MG63 (cell line): ENCODE measurements at places on chromosomes 4 and X. TPM values are rescaled to one million over a fixed set of nuclear protein-coding genes. Genes with fewer than 3 reads are reported as not detected.

Gene CXCL8
- 4.5 and 12.3 TPM in 2 replicates for total RNA-seq

- DNase-seq, result no peak
Observed at GRCh38 chr4:145483514-145483913, 1.9 kb downstream of the SMAD1 start.

- peak; percentile 10 for DNase-seq
Observed at GRCh38 chrX:23952984-23953907, 45.4 kb downstream of the CXorf58 start.

DNA sequence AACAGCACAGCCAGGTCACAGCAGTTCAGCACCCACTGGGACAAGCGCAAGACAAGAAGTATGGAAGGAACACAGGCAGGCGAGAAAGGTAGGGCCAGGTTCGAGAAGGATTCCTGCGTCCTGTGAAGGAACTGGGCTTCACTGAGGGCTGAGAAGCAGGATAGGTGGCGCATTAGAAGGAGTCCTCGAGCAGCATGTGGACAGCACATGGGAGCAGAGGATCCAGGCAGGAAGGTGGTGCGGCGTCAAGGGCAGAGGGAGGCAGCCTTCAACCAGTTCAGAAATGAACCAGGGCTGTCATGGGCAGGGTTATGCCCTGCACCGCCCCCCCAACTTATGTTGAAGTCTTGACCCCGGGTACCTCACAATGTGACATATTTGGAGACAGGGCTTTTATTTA lies 30.8 kb upstream of the LAP3 start:
- DNase-seq, result no peak

DNA sequence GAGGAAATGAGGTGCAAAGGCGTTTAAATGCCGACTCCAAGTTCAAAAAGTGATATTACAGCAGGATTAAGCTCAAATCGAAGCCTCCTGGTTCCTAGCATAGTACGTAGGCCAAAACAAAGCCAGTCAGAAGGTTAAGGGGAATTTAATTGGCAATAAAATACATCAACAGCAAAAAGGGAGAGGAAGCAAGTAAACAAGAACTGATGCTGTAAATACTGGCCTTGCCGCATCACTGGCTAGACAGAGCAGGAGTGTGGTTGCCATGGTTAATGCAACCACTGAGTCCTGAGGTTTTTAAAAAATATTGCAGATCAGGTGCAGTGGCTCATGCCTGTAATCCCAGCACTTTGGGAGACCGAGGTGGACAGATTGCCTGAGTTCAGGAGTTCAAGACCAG lies 63.2 kb upstream of the FBXW7 start:
- no peak for DNase-seq

GRCh38 chr4:114196606-114197005 lies 217.2 kb upstream of the ARSJ start:
- DNase-seq, result no peak

Gene CLOCK
- 8.1 and 21.4 TPM in 2 replicates for total RNA-seq

DNA sequence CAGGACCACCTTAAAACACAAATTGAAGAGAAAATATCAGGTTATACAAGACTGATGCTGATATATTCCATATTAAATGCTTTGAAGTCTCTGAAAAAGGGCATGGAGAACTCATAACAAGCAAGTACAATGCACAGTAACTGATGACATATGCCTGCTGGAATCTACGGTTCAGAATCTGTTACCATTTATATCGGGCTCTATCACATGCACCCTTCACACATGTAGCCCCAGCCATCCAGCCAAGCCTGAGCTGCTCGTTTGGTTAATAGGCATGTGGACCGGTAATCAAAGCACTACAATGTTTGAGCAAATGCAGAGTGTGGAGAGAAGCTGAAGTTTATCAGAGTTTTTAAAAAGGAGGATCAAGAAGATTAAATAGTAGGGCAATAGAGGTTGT lies 11.8 kb downstream of the COMMD8 start:
- no peak for DNase-seq

Gene C4orf51
- total RNA-seq, result not detected in 2 replicates

GRCh38 chrX:127708155-127708554 lies 344.0 kb downstream of the ACTRT1 start:
- DNase-seq, result peak; percentile 0

DNA sequence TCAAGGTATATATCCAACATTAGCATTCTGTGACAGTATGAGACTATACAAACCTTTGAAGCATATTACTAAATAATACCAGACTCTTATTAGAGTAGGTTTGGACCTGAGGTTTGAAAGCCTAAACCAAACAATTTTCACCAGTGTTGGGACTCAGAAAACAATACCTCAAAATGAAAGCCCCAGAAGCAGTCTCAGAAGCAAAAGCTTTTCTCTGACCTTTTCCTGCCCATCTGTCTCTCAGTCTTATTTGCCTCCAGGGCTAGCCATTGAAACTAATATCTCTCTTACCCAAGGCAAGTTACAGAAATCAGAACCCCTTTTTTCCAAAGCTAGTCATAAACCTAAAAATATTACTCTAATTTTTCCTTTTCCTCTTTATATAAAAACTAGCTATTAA lies 163.3 kb downstream of the PTCHD1 start:
- no peak for DNase-seq

- no peak for DNase-seq
Observed at GRCh38 chrX:56498756-56499155, 64.7 kb upstream of the UBQLN2 start.

Gene SLITRK4
- total RNA-seq, result 0.10 and 0.56 TPM in 2 replicates

- no peak for DNase-seq
Observed at GRCh38 chrX:23644744-23645143, 22.5 kb upstream of the PRDX4 start.

Gene SPANXC
- not detected in 2 replicates for total RNA-seq

Gene MFAP3L
- total RNA-seq, result 0.13 TPM in 1 of 2 replicates, not detected in the other

- DNase-seq, result no peak
Observed at GRCh38 chr4:140448830-140449229, 21.4 kb upstream of the CLGN start.

- no peak for DNase-seq
Observed at GRCh38 chrX:48035891-48036290, 29.1 kb downstream of the SPACA5 start.

Gene GYG2
- total RNA-seq, result 0.76 and 4.0 TPM in 2 replicates

DNA sequence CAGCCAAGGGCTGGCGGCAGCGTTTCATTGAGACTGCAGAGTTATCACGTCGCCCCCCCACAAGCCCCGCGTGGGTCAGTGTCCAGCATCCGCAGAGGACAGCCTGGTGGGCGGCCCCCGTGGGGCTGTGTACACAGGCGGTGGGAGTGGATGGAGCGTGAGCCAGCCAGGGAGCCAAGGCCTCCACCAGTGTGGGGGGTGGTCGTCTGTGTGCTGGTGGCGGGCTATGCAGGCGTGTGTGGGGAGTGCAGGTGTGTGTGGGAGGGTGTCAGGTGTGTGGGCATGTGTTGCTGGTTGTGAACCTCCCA lies 56.5 kb upstream of the NKX1-1 start:
- no peak for DNase-seq

GRCh38 chr4:39169426-39169825 lies 12.9 kb upstream of the WDR19 start:
- no peak for DNase-seq

DNA sequence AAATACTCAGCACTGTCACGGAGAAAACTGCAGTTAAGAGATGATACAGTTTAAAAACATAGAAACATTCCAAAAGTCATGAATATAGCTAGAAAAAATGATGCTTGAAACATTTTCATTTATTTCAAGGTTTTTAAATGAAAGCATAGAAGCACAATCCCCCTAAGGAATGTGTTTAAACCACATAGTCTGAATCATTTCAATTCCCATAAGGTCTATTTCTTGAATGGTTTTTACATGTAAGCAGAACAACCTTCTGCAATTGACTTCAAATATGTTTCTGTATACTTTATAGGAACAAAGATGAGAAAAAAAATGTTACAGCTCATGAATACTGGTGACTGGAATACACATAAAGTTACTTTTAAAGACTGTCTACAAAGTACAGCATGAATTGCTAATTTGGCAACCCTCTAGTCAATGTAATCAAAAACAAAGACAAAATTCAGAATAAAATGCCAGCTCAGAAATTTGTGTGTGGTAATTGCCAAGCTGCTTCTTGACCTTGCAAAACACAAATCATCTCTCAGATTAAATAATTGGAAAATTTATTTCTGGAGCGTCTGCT lies 886.4 kb upstream of the ADGRL3 start:
- no peak for DNase-seq

- no peak for DNase-seq
Observed at GRCh38 chr4:41185614-41186592, 28.4 kb downstream of the APBB2 start.

GRCh38 chr4:148447681-148448080 lies 5.5 kb upstream of the NR3C2 start:
- DNase-seq, result no peak

Gene GSX2
- not detected in 2 replicates for total RNA-seq

- no peak for DNase-seq
Observed at GRCh38 chr4:89489338-89489771, 181.8 kb upstream of the GPRIN3 start.

- DNase-seq, result no peak
Observed at GRCh38 chr4:159925770-159926169, 822.9 kb downstream of the RAPGEF2 start.

Gene PSAPL1
- total RNA-seq, result not detected in 2 replicates

GRCh38 chrX:153831429-153832150 lies 1.2 kb upstream of the PDZD4 start:
- no peak for DNase-seq

Gene TRIML2
- total RNA-seq, result not detected in 2 replicates

Gene DKK2
- total RNA-seq, result not detected in 2 replicates

- DNase-seq, result no peak
Observed at GRCh38 chr4:106305435-106306055, 10.5 kb downstream of the TBCK start.

Gene TMEM47
- total RNA-seq, result 4.3 and 5.7 TPM in 2 replicates

Gene RASGEF1B
- total RNA-seq, result 0.53 TPM in 1 of 2 replicates, not detected in the other

- no peak for DNase-seq
Observed at GRCh38 chr4:26386386-26386785, 65.6 kb downstream of the RBPJ start.

- no peak for DNase-seq
Observed at GRCh38 chr4:188275686-188276085, 136.4 kb downstream of the TRIML1 start.

GRCh38 chr4:13665701-13666660 lies 38.5 kb upstream of the BOD1L1 start:
- DNase-seq, result peak; percentile 20

GRCh38 chrX:46380148-46380752 lies 165.0 kb downstream of the ZNF674 start:
- no peak for DNase-seq

DNA sequence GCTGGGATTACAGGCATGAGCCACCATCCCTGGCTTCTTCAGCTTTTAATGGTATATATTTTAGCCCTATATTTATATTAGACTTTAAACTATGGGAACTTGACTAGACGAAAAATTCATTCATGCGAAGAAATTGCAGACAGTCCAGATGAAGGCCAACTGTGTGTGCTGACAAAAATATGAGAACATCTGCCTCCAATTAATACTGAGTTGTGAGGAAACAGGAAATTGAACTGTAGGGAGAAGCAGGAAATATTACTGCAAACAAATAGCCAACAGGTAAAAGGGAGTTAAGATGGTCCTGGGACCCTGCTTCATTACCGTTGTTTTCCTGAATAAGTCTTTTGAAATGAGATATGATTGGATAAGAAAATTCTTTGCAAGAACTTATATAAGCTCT lies 26.3 kb downstream of the MGARP start:
- no peak for DNase-seq

DNA sequence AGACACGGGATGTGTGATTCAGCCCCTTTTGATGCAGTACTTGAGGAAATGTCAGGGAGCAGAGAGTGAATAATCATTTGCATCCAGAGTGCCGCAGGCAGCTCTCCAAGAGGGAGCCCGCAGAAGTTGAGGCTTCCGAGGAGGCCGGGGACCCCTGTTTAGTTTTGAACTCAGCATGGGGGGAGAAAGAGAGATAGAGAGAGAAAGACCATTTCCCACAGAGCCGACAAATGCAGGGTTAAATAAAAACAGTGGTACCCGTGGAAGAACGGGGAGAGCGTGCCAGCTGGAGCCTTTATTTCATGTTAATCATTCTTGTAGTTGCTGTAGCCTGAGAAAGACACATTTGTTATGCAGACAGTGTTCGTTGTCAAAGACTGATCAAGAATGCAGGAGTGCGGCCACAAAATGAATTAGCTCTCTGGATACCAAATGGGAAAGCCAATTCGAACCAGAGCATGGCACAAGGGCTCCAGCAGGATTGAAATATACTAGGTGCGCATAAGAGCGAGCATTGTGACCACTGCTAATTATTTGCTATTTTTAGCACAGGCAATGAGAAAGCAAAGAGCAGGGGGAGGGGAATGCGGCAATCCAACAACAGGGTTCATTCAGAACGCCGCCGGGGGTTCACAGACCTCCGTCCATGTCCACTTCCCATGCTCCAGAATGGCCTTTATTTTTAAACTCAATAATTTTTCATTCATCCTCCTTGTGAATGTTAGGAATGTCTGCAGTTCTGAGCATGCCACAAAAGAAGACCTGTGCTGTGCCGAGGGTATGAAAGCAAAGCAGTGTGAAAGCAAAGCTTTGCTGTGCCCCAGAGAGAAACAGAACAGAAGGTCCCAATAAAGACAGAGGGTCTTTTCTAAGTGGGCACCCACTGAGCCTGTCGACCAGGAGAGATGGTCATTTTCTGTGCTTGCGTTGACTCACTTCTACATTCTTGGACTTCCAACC lies 243.9 kb upstream of the VCX3A start:
- no peak for DNase-seq

- peak; percentile 15 for DNase-seq
Observed at GRCh38 chr4:155207534-155208257, 740 bp upstream of the NPY2R start.

GRCh38 chr4:138665851-138666250 lies 349.7 kb upstream of the NOCT start:
- DNase-seq, result no peak

DNA sequence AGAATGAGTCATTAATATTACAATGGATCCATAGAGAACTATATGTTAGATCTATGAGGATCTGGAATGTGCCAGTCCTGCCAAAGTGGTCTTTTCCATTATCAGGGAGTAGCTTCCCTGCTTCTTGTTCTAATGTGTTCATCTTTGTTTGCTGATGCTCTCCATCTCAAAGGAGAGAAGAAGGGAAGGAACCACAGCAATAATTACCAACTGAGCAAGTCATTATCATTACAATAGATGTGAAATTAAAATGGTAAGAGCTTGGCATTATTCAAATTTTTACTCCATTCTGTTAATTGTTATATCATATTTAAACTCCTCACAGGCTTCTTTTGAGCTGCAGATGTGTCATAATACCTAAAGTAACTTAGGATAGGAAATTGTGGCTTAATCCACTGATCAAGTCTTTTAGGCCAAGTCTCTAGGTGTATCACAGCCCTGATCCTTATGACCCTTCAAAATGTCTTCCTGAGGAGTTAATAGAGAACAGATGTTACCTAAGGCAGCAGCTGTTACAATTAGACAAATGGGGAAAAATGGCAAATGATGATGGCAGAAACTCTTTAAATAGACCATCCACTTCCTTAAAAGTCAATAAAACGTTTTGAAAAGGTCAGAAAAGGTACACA lies 1492.7 kb upstream of the IGFBP7 start:
- DNase-seq, result no peak

- DNase-seq, result no peak
Observed at GRCh38 chr4:48247142-48247877, 22.3 kb downstream of the TEC start.

Gene MMRN1
- not detected in 2 replicates for total RNA-seq
